Right cardiac atrium (tissue), 5 donors: ENCODE measurements at places on chromosomes 11 and 22. TPM values are rescaled to one million over a fixed set of nuclear protein-coding genes. Genes with fewer than 3 reads are reported as not detected.

The KIRREL3 gene
- total RNA-seq: 1.2 TPM

The OR5B12 gene
- not detected for total RNA-seq

The ZP1 gene
- not detected for total RNA-seq

DNA sequence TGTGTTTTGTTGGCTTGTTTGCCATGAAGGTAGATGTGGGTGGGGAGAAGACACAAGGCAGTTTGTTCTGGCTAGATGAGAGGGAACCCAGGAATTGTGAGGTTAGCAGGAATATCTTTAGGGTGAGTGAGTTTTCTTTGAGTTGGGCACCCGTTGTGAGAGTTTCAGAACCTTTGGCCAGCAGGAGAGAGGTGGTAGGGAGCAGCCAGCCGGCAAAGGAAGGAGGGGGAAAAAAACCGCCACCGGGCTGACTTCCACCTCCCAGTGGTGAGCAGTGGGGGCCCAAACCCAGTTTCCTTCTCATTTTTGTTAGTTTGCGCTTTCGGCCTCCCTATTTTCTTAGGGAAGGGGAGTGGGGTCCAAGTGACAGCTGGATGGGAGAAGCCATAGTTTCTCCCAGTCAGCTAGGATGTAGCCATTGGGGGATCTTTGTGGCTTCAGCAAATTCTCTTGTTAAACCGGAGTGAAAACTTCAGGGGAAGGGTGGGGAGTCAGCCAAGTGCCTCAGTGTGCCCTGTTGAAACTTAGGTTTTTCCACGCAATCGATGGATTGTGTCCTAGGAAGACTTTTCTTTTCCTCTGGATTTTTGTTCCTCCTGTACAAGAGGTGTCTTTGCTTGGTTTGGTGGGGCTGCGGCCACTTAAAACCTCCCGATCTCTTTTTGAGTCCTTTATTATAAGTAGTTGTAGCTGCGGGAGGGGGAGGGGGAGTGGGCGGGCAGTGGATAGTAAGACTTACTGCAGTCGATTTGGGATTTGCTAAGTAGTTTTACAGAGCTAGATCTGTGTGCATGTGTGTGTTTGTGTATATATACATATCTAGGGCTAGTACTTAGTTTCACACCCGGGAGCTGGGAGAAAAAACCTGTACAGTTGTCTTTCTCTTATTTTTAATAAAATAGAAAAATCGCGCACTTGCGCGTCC lies 1.1 kb upstream of the GCAT start:
- peak; percentile 63 for DNase-seq

- DNase-seq: no peak
Observed at GRCh38 chr11:7639643-7640025, 33.7 kb downstream of the CYB5R2 start.

GRCh38 chr11:125445731-125446130 lies 50.3 kb downstream of the FEZ1 start:
- DNase-seq: no peak

DNA sequence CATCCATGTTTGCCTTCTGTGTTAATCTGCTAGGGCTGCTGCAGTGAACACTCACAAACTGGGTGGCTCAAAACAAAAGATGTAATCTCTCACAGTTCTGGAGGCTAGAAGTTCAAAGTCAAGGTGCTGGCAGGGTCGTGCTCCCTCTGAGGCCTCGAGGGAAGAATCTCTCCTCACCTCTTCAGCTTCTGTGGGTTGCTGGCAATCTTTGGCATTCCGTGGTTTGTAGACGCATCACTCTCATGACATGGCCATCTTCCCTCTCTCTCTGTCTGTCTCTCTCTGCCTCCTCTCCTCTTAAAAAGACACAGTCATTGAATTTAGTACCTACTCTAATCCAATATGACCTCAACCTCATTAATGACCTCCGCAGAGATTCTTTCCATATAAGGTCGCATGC lies 78.8 kb downstream of the TSPAN18 start:
- no peak for DNase-seq
